ENCODE measurements at places on chromosomes 5 and 9.

DNA sequence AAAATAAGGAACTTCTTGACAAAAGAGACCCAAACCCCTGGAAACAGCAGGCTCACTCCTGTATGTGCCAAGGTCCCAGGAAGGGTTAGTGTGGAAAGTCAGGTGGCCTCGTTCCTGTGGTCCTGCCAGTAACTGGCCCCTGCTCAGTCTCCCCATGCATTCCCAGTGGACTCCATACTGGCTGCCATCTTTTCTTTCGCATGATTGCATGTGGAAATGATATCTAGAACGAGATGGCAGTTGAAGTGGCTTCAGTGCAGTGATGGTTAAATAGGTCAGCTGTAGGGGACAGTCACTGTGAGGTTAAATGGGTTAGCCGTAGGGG, 30.4 kb downstream of the AHRR start:
- DNase-seq: no peak

DNA sequence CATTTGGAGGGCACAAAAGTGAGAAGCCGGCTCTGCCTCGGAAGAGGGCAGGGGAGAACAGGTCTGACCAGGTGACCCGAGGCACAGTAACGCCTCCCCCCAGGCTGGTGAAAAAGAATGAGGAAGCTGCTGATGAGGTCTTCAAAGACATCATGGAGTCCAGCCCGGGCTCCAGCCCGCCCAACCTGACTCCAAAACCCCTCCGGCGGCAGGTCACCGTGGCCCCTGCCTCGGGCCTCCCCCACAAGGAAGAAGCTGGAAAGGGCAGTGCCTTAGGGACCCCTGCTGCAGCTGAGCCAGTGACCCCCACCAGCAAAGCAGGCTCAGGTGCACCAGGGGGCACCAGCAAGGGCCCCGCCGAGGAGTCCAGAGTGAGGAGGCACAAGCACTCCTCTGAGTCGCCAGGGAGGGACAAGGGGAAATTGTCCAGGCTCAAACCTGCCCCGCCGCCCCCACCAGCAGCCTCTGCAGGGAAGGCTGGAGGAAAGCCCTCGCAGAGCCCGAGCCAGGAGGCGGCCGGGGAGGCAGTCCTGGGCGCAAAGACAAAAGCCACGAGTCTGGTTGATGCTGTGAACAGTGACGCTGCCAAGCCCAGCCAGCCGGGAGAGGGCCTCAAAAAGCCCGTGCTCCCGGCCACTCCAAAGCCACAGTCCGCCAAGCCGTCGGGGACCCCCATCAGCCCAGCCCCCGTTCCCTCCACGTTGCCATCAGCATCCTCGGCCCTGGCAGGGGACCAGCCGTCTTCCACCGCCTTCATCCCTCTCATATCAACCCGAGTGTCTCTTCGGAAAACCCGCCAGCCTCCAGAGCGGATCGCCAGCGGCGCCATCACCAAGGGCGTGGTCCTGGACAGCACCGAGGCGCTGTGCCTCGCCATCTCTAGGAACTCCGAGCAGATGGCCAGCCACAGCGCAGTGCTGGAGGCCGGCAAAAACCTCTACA, 11.8 kb downstream of the QRFP start:
- no peak for DNase-seq

DNA sequence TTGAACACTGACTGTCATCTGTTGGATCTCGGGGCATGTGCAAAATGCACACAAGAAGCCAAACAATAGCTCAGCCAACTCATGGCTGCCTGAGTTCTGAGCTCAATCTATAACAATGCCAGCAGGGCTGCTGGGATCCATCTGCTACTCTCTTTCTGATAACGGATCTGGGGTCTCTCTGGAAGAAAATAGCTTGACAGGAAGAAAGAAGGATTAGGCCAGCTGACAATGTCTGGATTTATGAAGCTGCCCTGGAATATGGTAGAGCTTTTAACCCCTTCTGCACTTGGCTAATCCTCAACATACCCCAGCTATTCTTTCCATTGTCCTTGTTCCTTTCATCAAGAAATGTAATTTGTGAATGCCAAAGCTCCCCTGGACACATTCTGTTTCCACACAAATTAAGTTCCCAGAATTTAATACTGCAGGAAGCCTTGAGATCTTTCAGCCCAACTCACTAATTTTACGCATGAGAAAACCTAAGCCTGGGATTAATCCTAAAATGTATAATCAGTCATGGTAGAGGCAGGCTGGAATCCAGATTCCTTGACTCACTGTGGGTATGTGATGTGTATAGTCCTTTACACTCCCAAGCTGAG, 62.7 kb upstream of the PCA3 start:
- no peak for DNase-seq

DNA sequence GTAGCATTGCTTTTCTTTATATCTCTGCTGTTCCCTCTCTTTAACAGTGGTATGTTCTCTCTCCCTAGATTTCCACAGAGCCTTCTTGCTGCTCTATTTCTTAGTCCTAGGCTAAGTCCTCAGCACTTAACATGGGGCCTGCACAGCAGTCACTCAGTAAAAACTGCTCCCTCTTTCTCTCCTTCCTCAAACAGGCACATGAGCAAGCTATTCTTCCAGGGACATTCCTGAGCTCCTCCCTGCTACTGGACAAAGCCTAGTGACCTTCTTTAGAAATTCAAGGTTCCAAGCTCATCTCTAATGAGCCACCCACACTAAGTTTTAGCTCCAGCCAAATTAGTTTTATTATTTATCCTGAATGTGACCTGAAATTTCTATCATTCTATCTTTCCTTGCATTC, 39.5 kb downstream of the TRIM32 start:
- DNase-seq: no peak

DNA sequence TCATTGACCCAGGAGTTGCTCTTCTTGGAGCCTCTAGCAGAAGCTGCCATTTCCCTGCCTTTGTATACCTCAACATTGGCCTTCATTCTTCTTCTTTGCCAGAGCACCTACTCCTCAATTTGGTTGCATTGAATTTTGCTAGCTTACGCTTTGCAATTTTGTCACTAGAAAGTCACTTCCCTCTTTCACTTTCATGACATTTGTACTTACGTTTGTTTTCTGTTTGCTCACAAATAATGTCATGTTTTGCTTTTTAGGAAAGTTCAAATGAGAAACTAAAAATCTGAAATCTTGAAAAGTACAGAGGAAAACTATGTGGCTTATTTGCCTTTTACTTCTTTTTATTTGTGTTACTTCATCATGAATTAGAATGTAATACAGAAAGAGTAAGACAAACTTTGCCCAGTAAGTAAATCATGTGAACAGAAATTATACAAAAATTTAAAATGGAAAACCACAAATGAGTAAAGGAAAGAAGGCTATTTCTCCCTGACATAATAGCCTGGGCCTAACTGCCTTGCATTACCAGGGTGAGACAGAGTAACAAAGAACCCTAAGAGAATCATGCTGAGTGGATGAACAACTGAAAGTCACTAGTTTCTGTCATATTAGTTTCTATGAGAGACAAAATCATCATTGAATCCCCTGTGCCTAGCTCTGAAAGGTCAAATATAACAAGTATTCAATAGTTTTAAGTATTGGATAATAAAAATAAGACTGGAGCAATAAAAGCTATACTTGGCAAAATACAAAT, 7.4 kb upstream of the IFNA1 start:
- no peak for DNase-seq

DNA sequence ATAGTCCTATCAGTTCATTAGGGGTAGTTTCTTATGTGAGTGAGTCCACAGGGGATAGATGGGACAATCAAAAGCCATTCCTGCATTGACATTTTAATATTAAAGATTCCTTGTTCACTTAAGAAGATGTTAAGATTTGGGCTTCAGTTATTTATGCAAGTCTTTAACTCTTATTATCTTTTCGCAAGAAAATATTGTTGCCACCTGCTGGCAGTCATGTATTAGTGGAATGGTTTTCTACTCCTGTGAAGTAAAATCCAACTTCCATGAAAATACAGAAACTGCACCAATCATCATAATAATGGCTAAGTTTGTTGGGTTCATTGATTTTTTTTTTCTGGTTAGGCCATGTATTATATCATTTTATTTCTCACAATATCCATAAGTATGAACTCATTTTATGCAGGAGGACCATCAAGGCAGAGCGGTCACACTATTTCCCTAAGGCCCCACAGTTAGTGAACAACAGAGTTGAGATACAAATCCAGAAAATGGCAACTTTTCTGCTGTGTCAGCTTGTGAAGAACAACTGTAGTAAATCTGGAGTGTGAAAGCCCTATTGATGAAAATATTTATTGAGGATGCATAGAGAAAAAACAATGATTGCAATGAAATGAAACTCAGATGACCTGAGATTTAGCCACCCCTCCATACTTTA, 88.5 kb upstream of the TXNDC8 start:
- DNase-seq: peak; percentile 47

DNA sequence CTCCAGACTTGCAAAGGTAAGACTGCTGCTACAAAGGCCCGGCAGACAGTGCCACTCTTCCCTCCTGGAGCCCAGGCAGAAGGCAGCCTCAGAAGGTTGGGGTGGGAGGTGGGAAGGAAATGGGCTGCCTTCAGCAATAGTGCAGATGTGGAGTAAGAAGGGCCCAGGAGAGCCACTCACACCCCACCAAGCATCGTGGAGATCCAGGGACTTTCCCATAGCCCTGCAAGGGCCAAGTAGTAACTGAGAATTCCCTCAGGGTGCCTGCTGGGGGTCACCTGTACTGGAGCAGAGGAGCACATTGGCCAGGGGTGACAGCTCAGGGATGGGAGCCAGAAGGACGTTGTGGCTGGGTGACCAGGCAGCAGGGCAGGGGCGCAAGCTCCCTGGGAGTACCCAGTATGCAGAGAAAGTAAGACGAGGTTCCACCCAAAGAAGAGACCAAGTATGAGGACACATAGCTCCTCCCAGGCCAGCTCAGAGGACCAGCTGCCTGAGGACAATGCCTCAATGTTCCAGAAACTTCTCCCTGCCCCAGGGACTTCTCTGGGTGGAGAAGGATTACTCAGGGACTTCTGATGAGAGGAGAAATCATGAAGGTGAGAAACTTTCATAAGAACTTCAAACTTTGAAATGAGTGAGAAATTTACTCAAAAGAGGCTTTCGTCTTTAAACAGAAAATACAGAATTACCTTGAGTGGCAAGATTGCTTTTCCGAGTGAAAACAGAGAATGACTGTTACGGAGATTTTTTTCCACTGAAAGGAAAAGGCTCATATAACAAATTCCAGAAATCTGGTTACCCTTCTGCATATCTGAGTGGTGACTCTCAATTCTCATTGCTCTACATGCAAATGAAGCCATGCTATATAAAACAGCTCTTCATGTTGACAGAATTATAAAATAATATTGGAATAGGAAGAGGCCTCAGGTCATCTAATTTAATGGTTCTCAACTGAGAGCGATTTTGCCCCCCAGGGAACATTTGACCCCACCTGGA, 87.9 kb upstream of the TRIO start:
- no peak for DNase-seq

DNA sequence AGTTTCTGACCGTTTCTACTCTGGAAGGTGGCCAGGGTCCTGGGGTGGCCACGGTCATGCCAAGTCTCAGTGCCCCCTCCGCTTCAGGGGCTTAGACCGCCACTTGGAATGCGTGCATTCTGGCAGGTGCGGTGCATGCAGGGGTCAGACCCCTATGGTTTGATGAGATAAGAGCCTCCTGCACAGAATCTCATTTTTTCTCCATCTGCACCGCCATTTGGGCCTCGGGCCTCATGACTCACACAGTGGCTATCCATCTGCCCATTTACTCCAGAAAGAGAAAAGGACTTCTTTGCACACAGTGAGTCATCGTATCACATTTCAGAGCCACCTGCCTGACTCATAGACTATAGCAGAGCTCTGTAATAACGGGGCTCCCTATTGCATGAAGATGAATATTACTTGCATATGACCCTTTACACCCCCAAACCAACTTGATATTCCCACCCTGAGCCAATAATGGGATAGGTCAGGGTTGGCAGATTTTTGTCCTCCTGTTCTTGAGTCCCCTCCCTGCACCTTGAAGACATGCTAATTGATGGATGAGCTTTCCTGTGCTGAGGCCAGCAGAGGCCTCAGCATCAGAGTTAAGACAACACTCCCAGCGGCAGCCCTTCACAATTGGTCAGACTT, 157.4 kb downstream of the NR3C1 start:
- peak; percentile 12 for DNase-seq

- DNase-seq: no peak
These were observed 18.7 kb downstream of the ADAMTS13 start for GRCh38 chr9:133440874-133441273.

DNA sequence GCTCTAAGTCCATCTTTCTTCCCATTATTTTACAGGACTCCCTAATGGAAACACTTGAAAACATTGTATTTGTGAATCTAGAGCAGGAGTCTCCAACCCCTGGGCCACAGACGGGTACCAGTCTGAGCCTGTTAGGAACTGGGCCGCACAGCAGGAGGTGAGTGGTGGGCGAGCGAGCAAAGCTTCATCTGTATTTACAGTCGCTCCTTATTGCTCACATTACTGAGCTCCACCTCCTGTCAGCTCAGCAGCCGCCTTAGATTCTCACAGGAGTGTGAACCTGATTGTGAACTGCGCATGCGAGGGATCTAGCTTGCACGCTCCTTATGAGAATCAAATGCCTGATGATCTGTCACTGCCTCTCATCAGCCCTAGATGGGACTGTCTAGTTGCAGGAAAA, 111.0 kb downstream of the MED27 start:
- DNase-seq: no peak

DNA sequence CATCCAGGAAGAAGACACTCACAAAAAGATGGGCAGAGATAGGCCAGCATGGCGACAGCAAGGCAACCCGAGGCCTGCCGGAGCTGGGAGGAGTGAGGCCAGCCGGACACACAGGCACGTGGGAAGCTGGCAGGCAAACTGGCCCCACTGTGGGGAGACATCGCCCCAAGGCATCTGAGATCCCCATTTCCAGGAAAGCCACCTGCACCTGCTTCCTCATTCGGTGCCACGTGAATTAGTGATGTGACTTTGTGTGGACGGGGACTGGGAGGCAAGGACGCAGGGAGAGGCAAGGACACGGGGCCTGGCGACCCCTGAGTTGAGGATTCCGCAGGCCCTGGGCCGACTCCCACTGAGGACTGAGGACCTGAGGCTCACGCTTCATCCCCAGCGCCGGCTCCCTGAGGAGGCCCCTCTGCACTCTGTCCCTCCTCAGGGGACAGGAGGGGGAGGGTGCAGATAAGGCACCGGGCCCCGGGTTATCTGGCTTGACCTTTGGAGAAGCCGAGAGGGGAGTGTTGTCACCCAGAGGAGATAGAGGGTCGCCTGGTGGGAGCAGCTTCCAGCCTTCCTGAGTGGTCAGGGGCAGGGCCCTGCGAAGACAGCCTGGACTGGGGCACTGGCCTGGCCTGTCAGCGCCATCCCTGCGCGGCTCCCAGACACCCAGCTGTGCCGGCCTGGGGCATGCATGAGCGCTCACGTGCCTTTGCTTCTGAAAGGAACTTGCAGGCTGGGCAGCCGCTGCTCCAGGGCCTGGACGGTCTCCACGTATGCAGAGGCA, 39.7 kb downstream of the NDUFS6 start:
- DNase-seq: no peak

DNA sequence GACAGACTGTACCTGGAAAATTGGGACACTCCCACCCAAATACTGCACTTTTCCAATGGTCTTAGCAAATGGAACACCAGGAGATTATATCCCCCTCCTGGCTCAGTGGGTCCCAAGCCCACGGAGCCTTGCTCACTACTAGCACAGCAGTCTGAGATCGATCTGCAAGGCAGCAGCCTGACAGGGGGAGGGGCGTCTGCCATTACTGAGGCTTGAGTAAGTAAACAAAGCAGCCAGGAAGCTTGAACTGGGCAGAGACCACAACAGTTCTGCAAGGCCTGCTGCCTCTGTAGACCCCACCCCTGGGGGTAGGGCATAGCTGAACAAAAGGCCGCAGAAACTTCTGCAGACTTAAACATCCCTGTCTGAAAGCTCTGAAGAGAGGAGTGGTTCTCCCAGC, 260.0 kb upstream of the ST8SIA4 start:
- no peak for DNase-seq

- no peak for DNase-seq
These were observed 422.9 kb downstream of the TMEM161B start for GRCh38 chr5:87845734-87846133.

GRCh38 chr5:143775258-143775657, 36.7 kb upstream of the HMHB1 start:
- DNase-seq: peak; percentile 16
